CD8-positive, alpha-beta memory T cell (primary cell): ENCODE measurements at places on chromosomes 5 and 9.

DNA sequence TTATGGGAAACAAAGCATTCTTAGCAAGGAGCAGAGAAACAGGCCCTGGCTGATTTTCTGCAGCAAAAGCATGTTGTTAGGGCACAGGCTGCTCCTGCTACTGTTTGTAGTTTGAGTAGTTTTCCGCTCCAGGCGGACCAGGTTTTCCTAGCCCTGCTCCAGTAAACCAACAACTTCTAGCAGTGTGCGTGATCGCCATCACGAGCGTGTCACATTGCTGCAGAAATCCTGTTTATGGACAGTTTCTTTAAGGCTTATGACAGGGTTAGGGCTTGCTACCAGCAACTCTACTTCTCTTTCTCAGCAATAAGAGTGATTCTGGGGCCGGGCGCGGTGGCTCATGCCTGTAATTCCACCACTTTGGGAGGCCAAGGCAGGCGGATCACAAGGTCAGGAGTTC lies 803.9 kb upstream of the CDH10 start:
- DNase-seq: no peak

GRCh38 chr9:4674783-4675182 lies 4.6 kb upstream of the CDC37L1 start:
- no peak for DNase-seq

- no peak for DNase-seq
Observed at GRCh38 chr9:3852545-3852944, 326.7 kb upstream of the RFX3 start.

DNA sequence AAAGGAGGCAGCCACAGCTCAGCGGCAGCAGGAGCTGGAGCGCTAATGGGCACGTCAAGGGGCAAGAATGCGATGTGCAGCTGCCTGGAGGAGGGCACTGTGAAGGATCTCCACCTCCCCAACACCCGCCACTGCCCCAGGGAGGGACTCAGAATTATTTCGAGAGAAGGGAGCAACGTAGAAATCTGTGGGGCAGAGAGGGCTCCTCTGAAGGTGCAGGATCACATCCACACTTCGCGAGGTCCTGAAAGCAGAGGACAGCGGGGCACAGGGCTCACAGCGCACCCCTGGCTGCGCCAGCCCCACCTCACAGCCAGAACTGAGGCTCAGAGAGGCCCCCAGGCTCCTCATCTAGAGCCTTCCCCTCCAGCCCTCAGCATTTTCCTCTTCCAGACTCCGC lies 7.9 kb downstream of the COL23A1 start:
- DNase-seq: no peak

DNA sequence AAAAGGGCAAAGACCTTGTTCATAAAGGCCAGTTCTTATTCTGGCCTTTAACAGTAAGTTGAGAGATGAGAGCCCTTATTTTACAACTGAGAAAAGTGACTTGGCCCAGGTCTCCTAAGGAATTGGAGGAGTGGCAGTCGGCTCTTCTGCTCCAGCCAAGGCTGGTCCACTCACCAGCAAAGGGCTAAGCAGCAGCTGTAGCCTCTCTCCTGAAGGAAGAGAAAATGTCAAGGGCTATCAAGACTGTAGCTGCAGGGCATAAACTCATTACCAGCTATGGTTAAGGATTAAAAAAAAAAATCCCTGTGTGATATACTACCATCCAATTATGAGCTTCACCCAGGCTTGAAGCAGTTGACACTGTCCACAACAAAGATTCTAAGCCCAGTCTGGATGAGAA lies 138.6 kb upstream of the RAD23B start:
- DNase-seq: no peak

GRCh38 chr5:8865686-8866374 lies 680.0 kb downstream of the SEMA5A start:
- no peak for DNase-seq
